Vein endothelial cell (primary cell): ENCODE measurements at places on chromosomes 6 and 20. TPM values are rescaled to one million over a fixed set of nuclear protein-coding genes. Genes with fewer than 3 reads are reported as not detected.

SDHAF4 gene
- 6.9 and 9.1 TPM in 2 replicates for total RNA-seq

CRISP2 gene
- not detected in 2 replicates for total RNA-seq

NFKBIL1 gene
- total RNA-seq = 24.1 and 36.9 TPM in 2 replicates

GMPR gene
- total RNA-seq = 16.6 and 17.6 TPM in 2 replicates

DEFB132 gene
- not detected in 2 replicates for total RNA-seq

TMC2 gene
- total RNA-seq = not detected in 2 replicates
